Fibroblast of skin of right biceps (primary cell): ENCODE measurements at places on chromosomes 2 and 18.
A peak's percentile ranks its signal among the peaks of the same experiment; 100 is the strongest.

- DNase-seq: no peak
Measured at GRCh38 chr2:5502385-5502784, 189.8 kb upstream of the SOX11 start.

DNA sequence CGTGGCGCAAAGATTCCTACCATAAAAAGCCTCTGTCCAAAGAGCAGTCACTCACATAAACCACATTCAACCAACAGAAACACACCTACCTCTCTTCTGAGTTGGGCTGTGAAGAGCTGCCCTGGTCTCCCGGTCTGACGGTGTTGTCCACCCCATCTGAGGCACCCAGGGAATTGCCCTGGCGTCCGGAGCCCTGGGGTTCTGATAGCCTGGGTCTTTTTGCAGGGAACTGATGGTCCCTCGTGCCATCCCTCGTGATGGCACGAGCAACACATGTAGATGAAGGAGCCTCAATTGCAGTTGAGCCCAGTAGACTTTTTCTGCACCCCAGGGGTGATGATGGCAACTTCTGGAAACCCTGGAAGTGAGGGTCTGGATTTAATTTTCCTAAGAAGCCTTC, 13.8 kb downstream of the HJURP start:
- DNase-seq: no peak

DNA sequence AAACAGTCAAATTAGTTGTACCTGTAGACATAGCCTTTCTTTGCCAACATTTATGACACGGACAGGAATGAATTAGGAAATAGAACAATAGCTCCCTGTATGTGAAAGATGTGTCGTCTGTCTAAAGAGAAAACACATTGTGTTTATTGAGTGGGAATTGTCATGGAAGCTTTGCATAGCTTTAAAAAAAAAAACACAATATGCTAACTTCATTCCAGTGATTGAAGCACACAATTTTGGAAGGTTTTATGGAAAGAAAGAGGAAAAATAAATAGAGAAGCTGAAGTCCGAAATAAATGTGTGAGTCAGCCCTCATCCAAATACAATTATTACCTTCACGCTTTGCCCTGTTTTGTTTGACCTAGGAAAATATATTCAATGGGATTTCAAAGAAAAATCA, 1095.7 kb downstream of the TSN start:
- DNase-seq: no peak

DNA sequence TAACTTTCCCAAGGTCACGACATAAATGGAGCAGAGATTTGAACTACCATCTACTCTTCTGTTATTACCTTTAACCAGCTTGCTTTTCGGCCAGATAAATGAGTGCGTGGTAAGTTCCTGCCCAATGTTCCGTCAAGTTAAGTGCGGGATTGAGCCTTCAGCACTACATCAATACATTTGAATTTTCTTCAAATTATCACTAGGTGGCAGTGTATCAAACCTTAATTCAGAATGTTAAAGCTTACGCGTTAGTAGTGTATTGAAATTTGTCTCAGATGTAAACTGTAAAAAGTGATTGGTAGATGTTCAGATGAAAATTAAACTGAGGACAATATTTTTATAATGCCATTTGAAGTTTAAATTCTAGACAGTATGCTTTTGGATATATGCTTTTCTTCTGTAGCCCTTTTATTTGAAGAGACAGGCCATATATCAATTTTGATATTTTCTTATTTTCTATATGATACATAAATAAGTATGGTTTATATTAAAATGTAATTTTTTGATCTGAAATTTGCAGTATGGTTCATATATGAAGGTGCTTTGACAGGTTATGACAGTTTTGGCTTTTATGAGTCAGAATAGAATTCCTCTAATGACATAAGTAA, 681.3 kb downstream of the ADCYAP1 start:
- DNase-seq: peak; percentile 29

GRCh38 chr2:28828382-28828781, 17.7 kb downstream of the SPDYA start:
- DNase-seq: peak; percentile 30

- DNase-seq: no peak
Measured at GRCh38 chr2:233091595-233092375, 31.6 kb downstream of the INPP5D start.

GRCh38 chr18:11577271-11578112, 31.9 kb upstream of the SLC35G4 start:
- DNase-seq: no peak

GRCh38 chr18:56509656-56510055, 128.7 kb downstream of the TXNL1 start:
- no peak for DNase-seq

- no peak for DNase-seq
Measured at GRCh38 chr2:88086401-88086800, 18.8 kb downstream of the SMYD1 start.

GRCh38 chr2:34107811-34108210, 508.7 kb upstream of the FAM98A start:
- DNase-seq: no peak

GRCh38 chr2:71800106-71800809, 346.9 kb downstream of the DYSF start:
- DNase-seq: no peak

DNA sequence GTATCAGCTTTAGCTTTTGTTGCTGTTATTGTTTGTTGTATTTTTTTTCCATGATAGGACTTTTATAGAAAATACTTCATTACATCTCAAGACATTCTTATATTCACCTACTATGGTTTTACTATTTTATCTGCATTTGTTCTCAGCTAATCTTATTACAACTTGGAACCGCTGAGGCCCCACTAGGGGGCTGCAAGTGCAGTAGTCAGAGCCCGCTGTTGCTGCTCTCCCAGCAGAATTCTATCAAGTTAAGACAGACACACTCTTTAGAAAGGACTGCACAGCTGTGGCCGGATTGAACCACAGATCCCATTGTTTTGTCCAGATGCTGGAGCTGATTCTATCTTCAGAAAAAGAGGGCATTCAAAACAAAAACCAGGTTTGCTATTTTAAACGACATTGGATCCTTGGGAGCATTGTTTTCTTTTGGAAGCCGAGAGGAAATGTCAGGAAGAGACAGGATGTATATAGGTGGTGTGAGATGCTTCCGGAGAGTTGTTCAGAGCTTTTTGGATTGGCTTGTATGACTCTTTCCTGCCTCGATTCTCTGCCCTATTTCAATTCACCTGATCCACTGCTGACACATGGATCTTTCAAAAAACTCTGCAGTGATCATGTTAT, 105.7 kb upstream of the GAREM1 start:
- peak; percentile 11 for DNase-seq

DNA sequence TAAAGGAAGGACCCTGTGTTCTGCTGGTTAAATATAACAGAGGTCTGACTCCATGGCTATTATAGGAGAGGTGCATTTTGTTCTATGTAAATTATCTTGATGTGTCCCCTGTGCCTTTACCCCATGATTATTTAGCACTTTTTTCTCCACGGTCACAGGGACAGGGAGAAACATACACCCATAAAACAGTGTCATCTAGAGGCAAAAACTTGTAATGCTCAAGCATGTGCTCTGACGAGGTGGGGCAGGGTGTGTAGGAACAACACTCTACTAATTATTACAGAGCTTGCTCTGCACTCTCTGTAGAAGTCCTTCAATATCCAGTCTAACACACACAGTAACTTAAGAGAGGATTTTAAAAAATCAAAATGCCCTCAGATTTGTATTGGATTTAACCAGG, 187.9 kb downstream of the NEDD4L start:
- DNase-seq: no peak
